GM12878 (cell line): ENCODE measurements at places on chromosomes 16 and 17. TPM values are rescaled to one million over a fixed set of nuclear protein-coding genes. Genes with fewer than 3 reads are reported as not detected.
A peak's percentile ranks its signal among the peaks of the same experiment; 100 is the strongest.

DNA sequence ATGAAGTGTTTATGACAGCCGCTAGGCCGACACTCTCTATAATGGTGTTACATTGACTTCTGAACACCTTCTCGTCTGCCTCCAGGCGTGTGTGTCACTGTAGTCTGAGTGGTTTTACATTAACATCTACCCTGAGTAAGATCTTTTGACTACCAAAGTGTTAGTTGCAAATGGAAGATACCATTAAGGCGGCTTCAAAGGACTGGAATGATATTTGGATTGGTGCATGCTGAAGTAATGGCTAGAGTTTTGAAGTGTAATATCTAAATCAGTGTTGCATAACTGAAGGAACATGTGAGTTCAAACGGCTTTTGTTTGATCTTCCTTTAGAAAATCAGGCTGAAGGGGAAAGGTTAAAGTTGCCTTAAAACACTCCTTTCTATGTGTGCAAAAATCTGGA lies 52.2 kb downstream of the BCAS3 start:
- DNase-seq = no peak

Gene TBC1D3C
- polyA plus RNA-seq = not detected in 2 replicates

Gene PSMD12
- polyA plus RNA-seq = 149 and 153 TPM in 2 replicates

- no peak for DNase-seq
Observed at GRCh38 chr16:85617948-85618347, 4.8 kb downstream of the GSE1 start.

Gene MYL11
- 0.33 and 0.74 TPM in 2 replicates for polyA plus RNA-seq

DNA sequence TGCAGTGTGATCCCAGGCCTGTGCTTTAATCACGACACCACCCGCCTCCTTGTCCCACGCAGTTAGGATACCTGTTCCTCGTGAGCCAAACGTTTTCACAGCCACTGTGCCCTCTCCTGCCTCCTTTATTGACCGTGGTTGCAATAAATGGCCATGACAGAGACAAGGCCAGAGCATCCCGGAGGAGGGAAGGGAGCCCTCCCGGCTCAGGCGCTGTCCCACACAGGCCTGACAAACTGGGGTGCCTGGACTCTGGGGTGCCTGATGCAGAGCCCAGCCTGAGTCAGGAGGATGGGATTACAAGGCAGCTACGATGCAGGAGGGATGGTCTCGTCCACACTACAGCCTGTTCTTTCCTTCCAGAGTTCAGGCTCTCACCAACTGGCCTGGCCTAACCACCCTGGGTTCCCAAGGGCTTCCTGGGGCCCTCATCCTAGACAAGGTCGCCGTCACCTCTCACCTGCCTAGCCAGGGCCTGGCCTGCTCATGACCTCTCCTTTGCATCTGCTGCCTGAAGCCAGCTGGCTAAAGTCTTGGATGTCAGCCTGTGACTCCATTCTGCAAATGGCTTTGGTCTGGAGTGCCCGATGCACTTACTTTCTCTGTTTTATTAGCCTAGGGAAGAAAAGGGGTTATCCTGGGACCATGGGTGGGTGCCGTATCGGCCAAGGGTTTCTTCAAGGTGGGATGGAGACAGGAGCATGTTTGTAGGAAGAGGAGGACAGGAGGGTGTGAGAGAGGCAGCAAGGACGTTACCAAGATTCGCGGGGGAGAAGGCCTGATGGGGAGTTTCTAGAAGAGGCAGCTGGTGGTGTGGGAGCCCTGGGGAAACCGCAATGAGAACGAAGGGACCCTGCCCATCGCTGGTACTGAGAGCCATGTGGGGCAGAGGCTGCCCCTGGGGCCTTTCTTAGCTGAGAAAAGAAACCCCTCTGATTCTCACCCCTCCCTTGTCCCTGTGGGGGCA lies 234.3 kb upstream of the TNRC6C start:
- peak; percentile 8 for DNase-seq

DNA sequence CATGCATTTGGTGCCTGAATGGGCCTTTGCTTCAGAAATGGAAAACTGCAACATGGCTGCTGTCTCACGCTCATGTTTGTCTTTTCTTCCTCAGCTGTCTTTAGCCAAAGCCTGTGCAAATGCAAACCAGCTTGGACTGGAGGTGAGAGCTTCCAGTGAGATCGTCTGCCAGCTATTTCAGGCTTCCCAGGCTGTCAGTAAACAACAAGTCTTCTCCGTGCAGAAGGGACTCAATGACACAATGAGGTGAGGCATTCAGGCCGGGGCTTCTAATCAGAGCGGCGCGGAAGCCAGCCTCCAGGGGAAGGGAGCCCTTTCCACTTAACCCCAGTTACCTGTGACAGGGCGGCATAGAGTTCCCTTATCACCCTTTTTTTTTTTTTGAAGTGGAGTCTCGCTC lies 14.3 kb downstream of the CCNF start:
- no peak for DNase-seq

- DNase-seq = no peak
Observed at GRCh38 chr17:42313389-42313772, 25.1 kb downstream of the STAT5A start.

DNA sequence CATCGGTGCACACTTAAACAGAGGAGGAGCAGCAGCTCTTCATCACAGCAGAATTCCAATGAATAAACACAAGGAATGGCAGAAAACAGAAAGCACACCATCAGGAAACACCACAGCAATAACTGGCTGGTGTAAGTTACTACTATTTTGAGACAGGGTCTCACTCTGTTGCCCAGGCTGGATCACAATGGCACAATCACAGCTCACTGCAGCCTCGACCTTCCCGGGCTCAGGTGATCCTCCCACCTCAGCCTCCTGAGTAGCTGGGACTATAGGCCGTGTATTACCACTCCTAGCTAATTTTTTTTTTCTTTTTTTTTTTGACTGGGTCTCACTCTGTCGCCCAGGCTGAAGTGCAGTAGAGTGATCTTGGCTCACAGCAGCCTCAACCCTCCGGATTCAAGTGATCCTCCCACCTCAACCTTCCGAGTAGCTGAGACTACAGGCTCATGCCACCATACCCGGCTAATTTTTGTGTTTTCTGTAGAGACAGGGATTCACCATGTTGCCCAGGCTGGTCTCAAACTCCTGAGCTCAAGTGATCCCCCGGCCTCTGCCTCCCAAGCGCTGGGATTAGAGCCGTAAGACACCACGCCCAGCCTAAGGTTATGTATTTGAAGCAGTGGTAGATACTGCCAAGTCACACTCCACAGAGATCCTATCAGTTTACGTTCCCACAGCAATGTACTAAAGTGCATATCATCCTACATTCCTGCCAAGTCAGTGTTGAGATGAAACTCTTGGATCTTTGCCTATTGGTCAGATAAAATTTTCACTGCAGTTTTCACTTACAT lies 20.7 kb downstream of the TRAP1 start:
- no peak for DNase-seq

- DNase-seq = no peak
Observed at GRCh38 chr17:79114458-79115301, 40.1 kb downstream of the ENGASE start.

DNA sequence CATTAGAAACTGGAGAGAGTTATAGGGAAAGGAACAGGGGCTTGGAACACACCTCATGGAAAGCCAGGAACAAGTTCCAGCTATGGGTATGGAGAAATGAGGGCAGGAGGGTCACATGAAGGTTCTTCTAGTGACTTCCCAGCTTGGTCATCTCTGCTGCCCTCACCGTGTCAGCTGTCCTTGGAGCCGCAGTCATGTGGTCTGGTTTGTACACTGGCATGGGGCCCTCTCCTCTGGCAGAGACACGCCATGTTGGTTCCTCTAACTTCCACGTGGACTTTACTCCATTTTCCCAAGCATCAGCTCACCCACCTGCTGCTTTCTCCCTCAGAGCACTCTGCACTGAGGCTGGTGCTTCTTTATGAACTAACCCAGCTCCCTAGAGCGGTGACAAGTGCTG lies 26.3 kb downstream of the MPG start:
- no peak for DNase-seq

Gene PHKG2
- 47.3 and 48.0 TPM in 2 replicates for polyA plus RNA-seq

GRCh38 chr17:58304750-58305486 lies 23.7 kb downstream of the TSPOAP1 start:
- DNase-seq = no peak

Gene PTGES3L
- 1.9 and 2.3 TPM in 2 replicates for polyA plus RNA-seq

Gene CNGB1
- not detected in 2 replicates for polyA plus RNA-seq

- DNase-seq = no peak
Observed at GRCh38 chr17:78709751-78710181, 72.3 kb downstream of the CYTH1 start.

Gene TRIM37
- 19.6 and 20.1 TPM in 2 replicates for polyA plus RNA-seq

DNA sequence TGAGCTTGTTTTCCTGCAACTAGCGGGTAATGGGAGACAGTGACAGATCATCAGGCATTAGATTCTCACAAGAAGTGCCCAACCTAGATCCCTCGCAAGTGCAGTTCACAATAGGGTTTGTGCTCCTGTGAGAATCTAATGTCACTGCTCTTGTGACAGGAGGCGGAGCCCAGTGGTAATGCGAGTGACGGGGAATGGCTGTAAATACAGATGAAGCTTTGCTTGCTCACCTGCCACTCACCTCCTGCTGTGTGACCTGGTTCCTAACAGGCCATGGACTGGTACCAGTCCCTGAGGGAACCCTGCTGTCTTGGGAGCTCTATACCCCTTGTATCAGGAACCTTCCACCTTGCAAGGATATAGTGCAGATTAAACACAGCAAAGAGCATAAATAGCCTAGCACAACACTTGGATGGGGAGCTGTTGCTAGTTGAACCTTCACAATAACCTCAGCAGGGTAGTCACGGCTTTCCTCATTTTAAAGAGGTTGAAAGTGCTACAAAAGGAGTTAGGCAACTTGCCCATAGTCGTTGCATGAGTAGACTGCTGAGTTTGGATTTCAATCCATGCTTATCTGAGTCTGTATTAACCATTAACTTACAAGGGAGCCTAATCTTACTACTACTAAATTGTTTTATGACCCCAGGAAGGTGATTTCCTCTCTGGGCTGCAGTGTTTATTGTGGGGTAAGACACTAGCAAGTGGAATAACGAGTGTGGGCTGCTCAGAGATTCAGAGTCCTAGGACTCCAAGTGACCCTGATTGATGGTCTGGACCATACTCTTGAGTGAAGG lies 156.6 kb upstream of the ZFHX3 start:
- DNase-seq = no peak

DNA sequence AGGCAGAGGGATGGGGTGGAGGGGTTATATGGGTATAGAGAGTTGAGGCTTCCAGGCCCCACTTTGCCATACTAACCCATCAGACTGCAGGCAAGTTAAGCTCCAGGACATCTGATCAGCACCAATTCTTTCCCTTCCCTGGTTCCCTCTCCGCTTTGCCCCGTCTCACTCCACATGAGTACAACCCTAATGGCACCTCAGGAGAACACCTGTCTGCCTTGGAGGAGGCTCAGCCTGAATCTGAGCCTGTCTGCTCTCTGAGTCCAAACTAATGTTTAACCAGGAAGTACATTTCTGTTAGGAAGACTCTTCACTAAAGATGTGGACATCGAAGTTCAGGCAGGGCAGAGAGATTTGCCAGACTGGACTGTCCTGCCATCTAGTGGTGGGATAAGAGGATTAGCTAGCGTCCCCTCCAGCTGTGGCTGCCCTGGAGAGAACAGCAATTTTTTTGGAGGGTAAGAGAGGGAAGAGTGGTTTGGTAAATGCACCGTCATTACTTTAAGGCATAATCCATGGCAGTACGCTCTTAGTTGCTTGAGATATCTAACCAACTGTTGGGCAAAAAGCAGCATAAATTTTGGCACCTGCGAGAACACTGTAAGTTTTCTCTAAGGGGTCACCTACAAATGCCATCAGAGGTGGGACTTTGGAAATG lies 29.2 kb upstream of the LRRC75A start:
- peak; percentile 39 for DNase-seq

DNA sequence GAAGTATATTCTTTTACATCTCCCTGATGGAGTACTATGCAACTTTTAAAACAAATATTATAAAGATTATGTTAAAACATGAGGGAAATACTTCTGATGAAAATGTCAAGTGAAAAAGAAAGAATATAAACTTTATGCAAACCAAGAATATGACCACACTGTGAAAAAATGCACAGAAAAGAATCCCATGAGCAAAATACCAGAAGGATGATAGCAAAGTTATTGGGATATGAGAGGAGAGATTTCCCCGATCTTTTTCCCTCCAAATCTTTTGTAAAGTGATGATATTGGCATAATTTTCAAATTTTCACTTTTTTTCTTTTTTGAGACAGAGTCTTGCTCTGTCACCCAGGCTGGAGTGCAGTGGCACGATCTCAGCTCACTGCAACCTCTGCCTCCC lies 36.6 kb upstream of the SMURF2 start:
- no peak for DNase-seq
